ENCODE measurements at places on chromosomes 13 and 19.
A peak's percentile ranks its signal among the peaks of the same experiment; 100 is the strongest.

- DNase-seq: no peak
Measured at GRCh38 chr13:46553521-46553885, 533 bp downstream of the LRCH1 start.

DNA sequence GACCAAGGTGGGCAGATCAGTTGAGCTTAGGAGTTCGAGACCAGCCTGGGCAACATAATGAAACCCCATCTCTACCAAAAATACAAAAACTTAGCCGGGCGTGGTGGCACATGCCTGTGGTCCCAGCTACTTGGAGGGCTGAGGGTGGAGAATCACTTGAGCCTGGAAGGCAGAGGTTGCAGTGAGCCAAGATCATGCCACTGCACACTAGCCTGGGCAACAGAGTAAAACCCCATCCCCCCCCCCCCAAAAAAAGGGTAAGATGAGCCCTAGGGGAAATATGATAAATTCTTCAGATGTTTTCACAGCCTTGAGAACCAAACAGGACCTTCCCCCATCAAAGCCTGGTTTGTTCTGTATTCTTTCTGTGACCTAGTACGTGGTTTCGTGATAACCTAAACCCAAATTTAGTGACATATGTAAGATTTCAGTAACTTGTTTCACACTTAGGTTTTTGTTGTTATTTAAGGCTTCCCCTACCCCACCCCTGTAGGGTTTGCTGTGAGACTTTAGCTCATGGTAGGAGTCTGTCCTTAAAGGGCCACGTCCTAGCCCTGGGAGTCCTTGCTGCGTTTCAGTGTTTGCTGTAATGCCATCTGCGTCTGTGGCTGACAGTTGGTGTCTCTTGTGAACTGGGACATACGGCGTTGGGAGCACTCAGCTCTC, 49.6 kb downstream of the MYO9B start:
- DNase-seq: peak; percentile 39

- DNase-seq: peak; percentile 5
Measured at GRCh38 chr13:87820241-87820640, 149.1 kb downstream of the SLITRK5 start.

DNA sequence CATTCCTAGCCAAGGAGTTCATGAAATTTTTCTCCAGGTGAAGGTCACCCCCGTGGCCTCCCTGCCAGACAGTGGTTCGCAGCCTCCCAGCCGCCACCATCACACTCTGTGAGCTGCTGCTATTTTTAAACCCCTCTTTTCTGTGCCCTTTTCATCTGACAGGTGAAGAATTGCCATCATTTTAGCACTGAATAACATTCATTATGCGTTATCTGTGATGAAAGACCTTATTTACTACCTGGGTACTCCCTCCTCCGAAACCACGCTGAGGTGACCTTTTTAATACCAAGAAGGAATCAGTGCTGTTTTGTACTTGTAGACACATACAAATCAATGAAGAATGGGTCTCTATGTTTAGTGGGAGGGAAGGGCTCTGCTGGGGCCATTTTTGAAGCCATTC, 148.9 kb upstream of the GPR12 start:
- no peak for DNase-seq

DNA sequence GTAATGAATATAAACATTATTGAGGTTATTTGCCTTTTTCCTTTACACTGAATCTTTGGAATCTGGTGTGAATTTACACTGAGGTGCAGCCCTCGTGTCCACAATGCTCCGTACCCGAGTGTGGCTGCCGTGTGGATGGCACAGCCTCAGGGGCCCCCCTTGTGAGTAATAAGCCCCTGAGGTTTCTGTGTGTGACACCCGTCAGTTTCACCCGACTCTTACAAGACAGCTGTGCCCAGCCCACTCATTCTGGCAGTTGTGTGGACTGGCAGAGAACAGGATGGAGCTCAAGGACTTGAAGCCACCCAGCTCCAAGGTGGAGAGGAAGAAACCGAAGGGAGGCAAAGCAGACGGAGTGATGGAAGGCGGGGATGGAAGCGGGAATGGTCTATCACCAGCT, 7.8 kb downstream of the PROZ start:
- DNase-seq: no peak

- DNase-seq: no peak
Measured at GRCh38 chr13:112060282-112060830, 6.6 kb upstream of the SOX1 start.

- no peak for DNase-seq
Measured at GRCh38 chr19:359653-359925, 15.0 kb upstream of the MIER2 start.

GRCh38 chr13:103153466-103153865, 87.2 kb upstream of the SLC10A2 start:
- DNase-seq: no peak

GRCh38 chr19:48997972-48998371, 4.3 kb downstream of the RUVBL2 start:
- DNase-seq: peak; percentile 75

GRCh38 chr19:18636183-18636968, 452 bp upstream of the KLHL26 start:
- peak; percentile 96 for DNase-seq

DNA sequence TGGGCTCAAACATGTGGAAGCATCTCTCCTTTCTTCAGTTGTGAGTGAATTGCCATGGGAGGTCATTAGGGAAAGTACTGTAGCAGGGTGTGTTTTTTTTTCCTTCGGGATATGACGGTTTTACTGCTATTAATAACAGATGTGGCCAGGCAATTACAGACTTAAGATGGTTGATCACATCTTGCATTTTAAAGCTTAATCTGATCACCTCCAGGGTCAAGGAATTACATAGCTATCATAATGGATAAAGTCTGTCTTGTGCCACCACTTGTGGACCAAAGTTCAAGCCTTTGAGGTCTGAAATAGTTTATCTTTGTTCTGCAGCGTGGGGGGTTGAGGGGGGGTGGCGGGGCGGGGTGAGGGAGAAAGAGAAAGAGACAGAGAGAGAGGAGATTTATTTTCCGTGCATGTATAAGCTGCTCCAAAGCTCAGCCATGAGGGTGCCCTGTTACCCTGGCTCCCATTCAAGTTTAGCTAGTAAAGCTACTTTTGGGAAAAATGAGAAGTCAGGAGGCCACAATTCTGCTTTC, 5.5 kb upstream of the SERP2 start:
- peak; percentile 44 for DNase-seq
